ENCODE measurements at places on chromosomes 3 and 15.
A peak's percentile ranks its signal among the peaks of the same experiment; 100 is the strongest.

- no peak for DNase-seq
These were observed 214.2 kb downstream of the GRM7 start for GRCh38 chr3:7075117-7075516.

DNA sequence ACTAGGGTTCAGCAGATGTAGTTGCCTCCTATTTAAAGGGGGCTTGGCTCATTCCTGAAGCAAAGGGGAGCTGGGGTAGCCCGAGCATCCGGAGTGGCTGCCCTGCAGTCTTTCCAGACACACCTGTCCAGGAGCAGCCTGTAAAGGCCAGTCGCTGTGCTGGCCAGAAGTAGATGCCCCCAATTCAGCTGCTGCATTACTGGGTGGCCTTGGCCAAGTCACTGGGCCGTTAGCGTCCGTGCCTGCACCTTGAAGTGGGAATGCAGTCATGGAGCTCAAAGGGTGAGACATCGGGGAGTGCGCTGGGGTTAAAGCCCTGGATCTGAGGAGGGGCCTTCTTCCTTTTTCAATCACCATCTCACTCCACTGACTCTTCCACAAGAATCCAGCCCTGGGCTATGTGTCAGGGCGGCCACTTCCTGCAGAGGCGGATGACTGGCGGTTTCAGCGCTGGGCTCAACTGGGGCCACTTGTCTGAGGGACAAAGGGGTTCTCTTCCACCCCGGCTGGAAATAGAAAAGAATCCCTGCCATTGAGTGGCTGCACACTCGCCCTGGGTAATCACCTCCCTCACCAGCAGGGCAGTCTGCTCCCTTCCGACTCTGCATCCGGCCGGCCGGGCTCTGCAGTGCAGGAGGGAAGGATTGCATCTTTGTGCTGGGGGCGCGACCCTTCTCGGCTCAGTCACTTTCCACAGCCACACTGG, 11.8 kb downstream of the ALDH1A3 start:
- no peak for DNase-seq

DNA sequence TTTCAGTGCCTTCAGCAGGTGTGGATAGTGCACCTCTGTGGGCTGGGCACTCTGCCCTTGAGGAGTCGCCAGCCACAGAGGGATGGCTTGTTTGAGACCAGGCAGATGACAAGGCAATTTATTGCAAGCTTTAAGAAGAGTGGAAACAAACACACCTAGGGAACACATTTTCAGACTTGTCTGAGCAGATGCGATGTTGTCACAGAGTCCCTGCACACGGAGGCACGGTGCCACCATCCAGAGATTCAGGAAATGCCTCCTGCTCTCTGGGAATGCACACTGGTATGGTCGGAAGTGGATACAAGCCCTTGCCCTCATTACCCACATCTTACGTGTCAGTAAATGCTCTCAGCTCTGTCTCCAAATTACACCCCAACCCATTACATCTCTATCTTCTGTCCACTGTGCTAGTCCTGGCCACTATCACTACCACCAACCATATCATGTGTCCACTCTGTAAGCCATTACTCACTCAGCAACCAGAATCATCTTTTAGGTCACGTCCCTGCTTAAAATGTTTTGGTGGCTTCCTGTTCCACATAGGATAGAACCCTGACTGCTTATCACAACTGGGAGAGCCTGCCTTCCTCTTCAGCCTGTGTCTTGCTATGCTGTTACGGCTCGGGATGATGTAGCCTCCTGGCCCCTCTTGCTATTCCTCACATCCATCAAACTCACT, 196.9 kb downstream of the SLCO3A1 start:
- DNase-seq = no peak

GRCh38 chr3:34298653-34299052, 500.2 kb downstream of the PDCD6IP start:
- no peak for DNase-seq

GRCh38 chr3:70952033-70952747, 631.3 kb downstream of the FOXP1 start:
- no peak for DNase-seq

DNA sequence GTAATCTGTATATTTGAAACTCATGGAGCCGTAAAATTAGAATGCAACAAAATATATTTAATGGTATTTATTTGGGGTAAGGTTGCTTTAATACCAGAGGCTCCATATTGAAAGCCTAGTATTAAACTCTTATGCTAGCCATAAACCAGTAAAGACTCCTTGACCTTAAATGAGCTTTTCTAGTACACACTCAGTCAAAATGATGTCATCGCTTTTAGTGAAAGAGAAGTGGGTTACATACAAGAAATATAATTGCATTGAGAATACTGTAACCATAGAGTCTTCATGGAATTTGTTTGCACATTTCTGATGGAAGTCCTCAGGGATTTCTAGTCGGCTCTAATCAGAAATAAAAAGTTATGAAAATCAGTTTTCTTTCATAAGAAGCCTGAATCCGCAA, 757.6 kb downstream of the GBE1 start:
- no peak for DNase-seq

- DNase-seq = peak; percentile 84
These were observed at the start of gene IFRD2 for GRCh38 chr3:50292159-50293078. TSS of gene IFRD2 (minus strand) at chr3:50292429. CDS start at chr3:50292274, 155 bp downstream.

DNA sequence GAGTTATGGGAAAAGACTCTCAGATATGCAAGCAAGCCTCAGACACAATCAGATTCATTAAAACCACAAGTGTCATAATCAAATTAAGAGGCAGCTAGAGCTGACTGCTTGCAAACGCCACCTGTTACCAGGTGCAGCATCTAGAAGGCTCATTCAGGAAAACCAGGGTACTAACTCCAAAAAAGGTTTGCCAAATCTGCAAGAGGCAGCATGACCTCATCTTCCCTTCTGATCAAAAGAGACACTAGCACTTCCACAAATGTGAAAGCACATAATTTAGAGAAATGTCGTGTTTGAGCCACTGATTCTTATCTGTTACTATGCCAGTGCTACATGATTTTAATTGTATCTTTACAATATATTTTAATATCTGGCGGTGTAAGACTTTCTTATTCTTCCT, 123.3 kb upstream of the NANOGP8 start:
- DNase-seq = no peak

DNA sequence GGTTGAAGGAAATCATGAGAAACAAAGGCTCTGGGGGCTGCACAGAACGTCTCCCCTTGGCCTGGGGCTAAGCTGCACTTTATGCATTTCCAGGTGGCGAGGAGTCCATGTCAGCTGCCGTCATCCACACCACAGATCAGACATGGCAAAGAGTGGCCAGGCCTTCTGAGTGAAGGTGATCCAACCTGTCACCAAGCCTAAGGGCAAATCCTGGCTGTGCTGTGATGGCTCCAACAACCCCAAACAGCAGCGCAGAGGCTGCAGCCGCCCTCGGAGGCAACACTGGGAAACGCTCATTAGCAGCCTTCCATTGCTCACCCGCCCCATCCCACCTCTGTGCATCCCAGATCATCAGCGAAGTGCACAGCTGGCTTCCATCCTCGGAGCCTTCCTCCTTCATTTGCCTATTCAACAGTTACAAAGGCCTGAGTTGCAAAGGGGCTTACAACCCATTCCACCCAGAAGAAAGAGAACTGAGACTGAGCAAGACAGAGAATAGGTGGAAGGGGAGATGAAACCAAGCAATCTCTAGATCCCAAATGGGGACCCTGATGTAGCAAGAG, 55.7 kb downstream of the SRGAP3 start:
- DNase-seq = no peak

DNA sequence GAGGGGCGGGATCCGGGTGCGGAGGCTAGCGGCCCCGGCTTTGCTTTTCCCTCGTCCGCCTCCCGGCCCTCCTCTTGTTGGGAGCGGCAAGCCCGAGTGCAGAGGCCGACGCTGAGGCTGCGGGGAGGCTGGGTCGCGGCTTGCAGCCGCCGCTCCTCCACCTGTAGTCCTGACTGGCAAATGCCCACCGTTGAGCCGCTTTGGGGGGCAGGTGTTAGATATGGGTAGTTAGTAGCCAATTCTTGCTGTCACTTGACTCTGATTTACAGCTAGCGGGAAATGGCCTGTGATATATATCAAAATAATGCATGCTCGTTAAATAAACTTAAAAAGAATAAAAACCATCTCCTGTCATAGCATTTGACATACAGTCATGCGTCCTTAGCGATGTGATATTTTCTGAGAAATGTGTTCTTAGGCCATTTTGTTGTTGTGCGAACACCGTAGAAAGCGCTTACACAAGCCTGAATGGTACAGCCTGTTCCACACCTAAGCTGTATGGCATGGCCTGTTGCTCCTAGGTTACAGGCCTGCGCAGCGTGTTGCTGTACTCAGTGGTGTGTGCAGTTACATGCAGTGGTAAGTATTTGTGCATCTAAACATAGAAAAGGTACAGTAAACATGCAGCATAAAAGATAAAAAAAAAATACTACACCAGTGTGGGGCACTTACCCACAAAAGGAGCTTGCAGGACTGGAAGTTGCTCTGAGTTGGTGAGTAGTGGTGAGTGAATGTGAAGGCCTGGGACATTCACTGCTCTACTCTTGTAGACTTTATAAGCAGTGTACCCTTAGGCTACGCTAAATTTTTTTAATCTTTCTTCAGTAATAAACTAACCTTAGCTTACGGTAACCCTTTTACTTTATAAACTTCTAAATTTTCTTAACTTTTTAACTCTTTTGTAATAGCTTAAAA, 873 bp downstream of the CAPN7 start:
- DNase-seq = no peak

GRCh38 chr3:9278498-9278897, 29.1 kb upstream of the SRGAP3 start:
- DNase-seq = no peak

GRCh38 chr15:96345560-96346399, 15.3 kb downstream of the NR2F2 start:
- no peak for DNase-seq

DNA sequence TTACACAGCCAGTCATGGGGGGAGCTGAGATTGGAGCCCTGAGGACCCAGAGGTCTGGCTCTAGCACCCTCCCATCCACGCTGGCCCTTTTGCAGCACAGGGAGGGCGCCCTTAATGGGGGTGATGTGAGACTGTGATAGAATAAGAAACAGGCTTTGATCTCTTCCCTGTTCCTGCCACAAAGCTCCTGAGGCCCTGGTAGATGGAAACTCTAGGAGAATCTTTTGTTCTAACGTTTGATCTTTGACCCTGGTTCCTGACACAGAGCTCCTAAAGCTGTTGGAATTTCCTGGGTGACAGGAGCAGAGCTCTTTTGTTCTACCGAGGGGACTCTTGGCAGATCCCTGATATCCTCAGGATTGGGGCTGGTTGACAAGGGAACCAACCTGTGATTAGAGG, 1.2 kb upstream of the UROC1 start:
- DNase-seq = no peak

GRCh38 chr3:108525256-108525655, 14.9 kb upstream of the MYH15 start:
- no peak for DNase-seq

DNA sequence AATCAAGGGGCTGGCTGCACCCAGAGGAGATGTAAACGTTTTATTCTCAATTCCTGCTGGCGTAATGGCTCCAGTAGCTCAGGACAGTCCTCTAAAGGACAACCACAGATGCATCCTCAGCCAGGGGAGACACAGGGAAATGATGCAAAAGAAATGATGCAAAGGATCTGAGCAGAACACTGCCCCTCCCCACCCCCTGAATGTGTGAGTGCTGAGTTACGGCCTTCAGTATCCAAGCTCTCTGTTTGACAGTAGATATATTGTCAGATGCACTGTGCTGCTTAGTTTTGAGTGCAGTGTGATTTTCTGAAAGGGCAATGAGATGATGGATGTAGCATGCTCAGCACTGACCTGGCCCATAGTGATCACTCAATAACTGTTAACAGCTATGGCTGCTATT, 41.4 kb upstream of the CTDSPL start:
- DNase-seq = no peak

DNA sequence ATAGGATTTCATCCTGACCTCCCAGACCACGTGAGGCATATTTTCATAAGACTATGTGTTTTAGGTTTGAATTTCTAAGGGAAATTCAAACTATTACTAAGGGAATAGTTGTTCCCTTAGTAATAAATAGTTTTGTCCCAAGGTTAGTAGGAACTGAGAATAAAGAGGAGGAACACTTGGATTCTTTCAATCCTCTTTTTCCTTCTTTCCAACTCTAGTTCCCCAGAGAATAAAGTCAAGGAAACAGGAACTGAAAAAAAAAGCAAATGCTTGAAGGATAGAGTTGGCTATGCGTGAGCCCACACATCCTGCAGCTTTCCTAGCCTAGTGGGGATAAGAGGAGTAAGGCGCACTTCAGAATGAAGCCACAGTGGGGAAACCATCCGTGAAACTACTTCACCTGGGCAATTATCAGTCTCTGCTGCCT, 312.1 kb upstream of the TGFBR2 start:
- DNase-seq = no peak

GRCh38 chr3:112463250-112463649, 36.0 kb downstream of the BTLA start:
- no peak for DNase-seq

DNA sequence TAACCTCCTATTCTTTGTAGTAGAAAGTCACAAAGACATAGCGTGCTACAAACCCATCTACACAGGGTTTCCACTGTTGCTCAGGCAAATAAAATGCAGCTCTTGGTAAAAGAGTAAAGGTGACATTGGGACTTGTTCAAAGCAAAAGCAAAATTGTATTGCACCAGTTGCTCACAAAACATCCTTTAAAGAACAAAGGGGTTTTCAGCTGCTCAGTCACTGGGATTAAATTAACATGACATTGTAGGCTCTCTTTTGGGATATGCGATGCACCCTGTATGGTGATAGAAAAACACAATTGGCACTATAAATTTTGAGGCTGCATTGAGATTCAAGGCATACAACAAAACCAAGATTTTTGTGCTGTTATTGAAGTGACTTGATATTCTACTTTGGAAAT, 447.3 kb upstream of the CNTN3 start:
- no peak for DNase-seq

GRCh38 chr3:88219138-88219792, 69.5 kb downstream of the C3orf38 start:
- DNase-seq = no peak

- DNase-seq = no peak
These were observed 110.3 kb upstream of the ALDH1A3 start for GRCh38 chr15:100769043-100769974.

- DNase-seq = no peak
These were observed 64.9 kb downstream of the DIPK2A start for GRCh38 chr3:144036498-144036897.

GRCh38 chr3:17518189-17519059, 224.0 kb downstream of the TBC1D5 start:
- DNase-seq = no peak

DNA sequence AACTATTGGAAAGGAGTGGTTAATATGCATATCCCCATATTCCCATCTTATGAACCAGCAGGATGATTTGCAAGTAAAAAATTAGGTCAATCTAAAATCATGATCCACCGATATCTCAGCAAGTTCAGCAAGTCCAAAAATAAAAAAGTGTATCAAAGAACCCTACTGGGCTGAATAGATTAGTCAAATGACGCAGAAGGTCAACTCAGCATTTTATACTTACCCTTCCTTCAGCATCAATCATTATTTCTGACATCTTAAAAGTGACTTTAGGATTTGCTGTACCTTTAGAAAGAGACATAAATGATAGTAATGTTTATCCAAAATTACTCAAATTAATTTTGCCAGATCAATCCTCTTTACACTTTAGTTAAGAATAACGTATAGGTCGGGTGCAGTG, 32.6 kb downstream of the DPP8 start:
- no peak for DNase-seq
